ENCODE measurements at places on chromosomes 12 and 14.

- DNase-seq, result no peak
Observed at GRCh38 chr14:102683399-102684297, 91.2 kb downstream of the RCOR1 start.

GRCh38 chr12:58270966-58271705, 329.8 kb downstream of the ATP23 start:
- DNase-seq, result no peak

GRCh38 chr14:68548194-68549076, 244.4 kb downstream of the ZFP36L1 start:
- no peak for DNase-seq

- DNase-seq, result no peak
Observed at GRCh38 chr14:23347406-23348296, 5.0 kb downstream of the SLC22A17 start.

DNA sequence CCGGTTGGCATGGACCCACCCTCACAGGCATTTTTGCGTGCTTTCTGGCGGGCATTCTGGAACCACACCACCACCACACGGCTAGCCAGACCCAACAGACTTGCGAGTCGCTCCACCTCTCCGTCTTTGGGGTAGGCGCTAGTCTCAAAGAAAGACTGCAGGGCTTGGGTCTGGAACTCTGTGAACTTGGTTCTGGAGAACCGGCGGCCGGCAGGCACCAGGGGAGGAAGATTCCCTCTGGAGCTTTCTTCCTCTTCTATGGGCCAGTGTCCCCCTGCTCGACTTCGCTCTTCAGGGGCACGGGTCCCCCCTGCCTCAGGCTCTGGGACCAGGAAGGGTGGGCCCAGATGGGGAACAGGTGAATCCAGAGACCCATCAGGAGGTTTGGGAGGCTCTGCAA, 26.6 kb downstream of the ZFHX2 start:
- no peak for DNase-seq

GRCh38 chr14:70631948-70632347, 9.8 kb upstream of the TTC9 start:
- no peak for DNase-seq

- no peak for DNase-seq
Observed at GRCh38 chr12:39873065-39873464, 232.8 kb downstream of the SLC2A13 start.

- DNase-seq, result no peak
Observed at GRCh38 chr14:75700295-75700694, 39.2 kb downstream of the TTLL5 start.

DNA sequence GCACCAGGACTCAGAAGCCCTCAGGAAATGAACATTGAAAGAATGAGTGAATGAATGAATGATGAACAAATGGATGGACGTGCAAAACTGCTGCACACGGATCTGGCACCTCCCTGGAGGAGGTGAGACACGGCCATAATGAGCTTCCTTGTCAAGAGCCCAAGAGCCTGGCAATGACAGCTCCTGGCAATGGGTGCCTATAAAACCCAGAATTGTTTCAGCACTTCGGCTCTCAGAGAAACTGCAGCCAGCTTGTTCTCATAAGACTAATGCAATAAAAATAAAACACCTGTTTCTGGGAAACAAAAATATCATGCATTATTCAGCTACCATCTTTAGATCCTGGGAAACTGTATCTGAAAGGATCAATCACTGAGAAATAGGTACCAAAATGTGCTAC, 200.5 kb upstream of the SFSWAP start:
- DNase-seq, result no peak

- peak; percentile 51 for DNase-seq
Observed at GRCh38 chr12:48996794-48997718, 2.1 kb downstream of the DDN start.

GRCh38 chr12:97461553-97461952, 1.1 kb upstream of the RMST start:
- DNase-seq, result no peak

DNA sequence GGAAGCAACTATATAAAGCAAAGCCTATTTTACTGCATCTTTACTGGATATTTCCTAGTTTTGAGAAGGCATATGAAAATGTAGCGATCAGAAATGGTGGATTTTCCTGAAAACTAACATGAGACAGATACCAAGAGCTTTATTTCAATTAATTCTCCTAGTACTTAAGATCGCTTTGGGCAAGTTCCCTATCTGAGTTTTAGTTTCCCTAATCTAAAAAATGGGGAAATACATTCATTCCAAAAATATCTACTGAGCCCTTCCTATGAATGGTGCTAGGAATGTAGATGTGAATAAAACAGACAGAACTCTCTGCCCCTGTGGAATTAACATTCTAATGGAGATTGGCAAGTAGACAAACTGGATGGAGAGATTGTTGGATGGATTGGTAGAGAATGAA, 8.4 kb downstream of the CATSPERB start:
- DNase-seq, result no peak

DNA sequence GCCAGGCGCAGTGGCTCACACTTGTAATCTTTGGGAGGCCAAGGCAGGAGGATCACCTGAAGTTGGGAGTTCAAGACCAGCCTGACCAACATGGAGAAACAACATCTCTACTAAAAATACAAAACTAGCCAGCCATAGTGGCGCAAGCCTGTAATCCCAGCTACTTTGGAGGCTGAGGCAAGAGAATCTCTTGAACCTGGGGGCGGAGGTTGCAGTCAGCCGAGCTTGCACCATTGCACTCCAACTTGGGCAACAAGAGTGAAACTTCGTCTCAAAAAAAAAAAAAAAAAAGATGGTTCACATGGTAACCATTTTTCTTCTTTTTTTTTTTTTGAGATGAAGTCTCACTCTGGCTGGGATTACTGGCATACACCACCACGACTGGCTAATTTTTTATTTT, 35.3 kb downstream of the SLC2A14 start:
- DNase-seq, result no peak

DNA sequence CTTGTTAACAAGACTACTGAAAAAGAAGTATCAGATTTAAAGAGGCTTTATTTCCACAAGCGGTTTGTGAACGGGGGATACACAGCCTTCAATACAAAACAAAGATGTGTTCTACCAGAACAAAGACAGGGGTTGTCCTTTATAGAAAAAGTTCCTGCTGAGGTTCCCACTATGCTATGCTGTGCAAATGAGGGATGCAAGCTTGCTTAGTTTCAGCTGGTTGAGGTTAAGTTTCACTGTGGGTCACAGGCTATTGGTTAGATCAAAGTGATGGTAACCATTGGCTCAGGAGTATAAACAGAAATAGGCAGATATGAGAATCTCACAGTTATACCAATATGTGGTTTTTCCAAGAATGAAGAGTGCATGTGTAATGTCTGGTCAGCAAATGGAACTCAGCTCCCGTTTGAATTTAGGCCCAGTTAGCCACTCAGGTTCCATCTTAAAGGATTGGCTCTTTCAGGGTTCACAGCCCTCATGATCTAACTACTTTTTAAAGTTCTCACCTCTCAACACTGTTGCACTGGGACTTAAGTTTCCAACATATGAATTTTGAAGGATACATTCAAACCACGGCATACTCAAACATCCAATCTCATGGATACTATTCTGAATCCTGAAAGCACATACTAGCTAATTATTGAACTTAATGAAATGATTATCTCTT, 215.4 kb upstream of the DCN start:
- peak; percentile 3 for DNase-seq

- DNase-seq, result no peak
Observed at GRCh38 chr12:9122091-9122609, 6.4 kb upstream of the A2M start.

DNA sequence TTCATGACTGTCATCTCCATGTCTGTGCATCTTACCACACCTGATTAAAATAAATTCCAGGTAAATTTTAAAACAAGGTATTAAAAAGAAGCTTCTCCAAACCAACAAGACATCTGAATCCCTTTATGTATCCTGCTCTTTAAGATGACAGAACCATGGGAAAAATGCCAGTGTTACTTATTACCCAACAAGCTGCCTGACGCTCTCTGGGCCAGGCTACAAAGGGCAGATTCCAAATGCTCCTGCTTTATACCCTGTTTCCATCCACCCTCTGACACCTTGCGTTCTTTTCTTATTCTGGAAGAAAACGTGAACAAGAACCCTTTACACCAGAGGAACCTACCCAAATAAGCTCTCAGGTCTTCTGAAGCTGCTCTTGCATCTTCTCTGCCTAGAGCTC, 70.7 kb downstream of the SLC8A3 start:
- DNase-seq, result no peak

- DNase-seq, result no peak
Observed at GRCh38 chr12:75042125-75042524, 167.5 kb downstream of the KCNC2 start.

- DNase-seq, result peak; percentile 38
Observed at GRCh38 chr12:47636908-47637780, 68.7 kb downstream of the RPAP3 start.

- no peak for DNase-seq
Observed at GRCh38 chr12:119772431-119772830, 104.5 kb downstream of the PRKAB1 start.

GRCh38 chr12:93879476-93880421, 202.6 kb downstream of the CRADD start:
- no peak for DNase-seq

DNA sequence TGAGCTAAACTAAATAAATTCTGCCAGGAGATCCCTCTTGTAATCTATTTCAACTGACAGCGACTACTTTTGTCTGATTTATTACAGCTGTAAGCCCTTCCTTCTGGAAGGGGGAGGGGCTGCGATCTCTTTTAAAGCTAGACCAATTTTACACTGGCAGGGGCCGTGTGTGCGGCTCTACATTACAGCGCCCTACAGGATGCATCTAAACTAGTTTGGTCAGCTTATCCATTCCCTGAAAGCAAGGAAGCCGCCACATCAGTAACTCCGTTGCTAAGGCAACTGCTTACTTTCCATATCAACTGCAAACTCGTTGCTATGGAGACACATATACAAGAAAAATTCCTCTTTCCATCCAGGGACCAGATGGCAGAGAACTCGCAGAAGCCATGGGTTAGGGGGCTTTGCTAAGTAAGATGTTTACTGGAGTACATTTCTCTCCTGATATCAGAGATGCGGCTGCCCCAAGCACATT, 17.4 kb downstream of the FOXN3 start:
- DNase-seq, result no peak

DNA sequence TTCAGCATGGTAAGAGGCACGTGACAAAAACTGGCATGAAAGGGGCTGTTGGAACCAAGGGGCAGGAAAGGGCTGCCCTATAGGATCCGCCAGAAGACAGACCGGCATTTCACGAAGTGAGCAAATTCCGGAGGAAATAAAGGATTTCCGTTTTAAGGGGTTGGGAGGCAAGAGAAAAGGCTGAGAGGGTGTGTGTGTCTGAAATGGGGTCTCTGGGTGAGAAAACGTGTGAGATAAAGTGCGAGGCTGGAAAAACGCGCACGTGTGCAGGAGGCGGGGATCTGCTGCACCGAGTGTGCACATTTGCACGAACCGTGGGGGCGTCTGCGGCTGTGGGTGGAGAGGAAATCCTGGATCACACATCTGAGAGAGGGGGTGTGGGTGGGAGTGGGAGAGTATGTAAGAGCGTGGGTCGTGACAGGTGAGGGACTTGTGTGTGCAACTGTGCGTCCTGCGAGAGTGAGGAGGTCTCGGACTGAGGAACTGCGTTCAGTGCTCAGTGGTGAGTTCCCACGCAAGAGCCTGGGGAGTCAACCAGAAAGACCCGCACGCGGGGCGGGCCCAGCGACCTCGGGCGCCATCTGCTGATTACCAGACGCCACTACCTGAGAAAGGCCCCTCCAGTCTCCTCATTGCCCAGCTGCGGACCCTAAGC, 37.0 kb upstream of the P2RX7 start:
- peak; percentile 79 for DNase-seq

DNA sequence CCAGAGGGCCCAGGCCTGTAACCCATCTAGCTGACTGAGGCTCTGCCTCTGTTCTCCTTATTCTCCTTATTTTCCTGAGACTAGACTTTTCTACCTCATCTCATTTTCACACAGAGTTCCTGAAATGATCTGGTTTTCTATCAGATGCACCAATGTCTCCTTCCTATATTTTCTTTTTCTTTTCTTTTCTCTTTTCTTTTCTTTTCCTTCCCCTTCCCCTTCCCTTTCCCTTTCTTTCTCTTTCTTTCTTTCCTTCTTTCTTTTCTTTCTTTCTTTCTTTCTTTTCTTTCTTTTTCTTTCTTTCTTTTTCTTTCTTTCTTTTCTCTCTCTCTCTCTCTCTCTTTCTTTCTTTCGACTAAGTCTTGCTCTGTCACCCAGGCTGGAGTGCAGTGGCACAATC, 3.0 kb upstream of the CCDC184 start:
- DNase-seq, result no peak

DNA sequence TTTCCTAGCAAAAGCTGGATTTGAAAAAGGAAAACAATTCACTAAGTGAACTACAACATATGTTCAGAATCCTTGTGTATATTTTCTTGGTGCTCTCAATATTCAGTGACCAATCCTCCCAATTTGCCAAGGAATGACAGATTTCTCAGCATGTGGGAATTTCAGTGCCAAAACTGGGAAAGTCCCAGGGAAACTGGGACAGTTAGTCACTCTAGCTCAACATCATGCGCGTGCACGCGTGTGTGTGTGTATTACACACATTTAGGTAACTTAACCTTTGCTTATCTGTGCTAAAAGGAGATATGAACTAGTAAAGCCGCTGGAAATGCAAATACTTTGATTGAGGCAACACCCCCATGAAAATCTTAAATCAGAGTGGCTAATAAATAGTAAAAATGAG, 26.1 kb upstream of the SLC6A13 start:
- no peak for DNase-seq

- DNase-seq, result no peak
Observed at GRCh38 chr14:88075269-88075981, 70.5 kb downstream of the GPR65 start.

All from activated CD4-positive, alpha-beta T cell treated with anti-CD3 and anti-CD28 coated beads, Interleukin-2, Interleukin-4, amounts not matched to agents 100 ng/mL and 50 ng/mL, durations not matched to agents 16 hours and 8 hours (primary cell).